Activated CD4-positive, alpha-beta T cell treated with anti-CD3 and anti-CD28 coated beads for 24 hours (primary cell): ENCODE measurements at places on chromosomes 6 and 20.

DNA sequence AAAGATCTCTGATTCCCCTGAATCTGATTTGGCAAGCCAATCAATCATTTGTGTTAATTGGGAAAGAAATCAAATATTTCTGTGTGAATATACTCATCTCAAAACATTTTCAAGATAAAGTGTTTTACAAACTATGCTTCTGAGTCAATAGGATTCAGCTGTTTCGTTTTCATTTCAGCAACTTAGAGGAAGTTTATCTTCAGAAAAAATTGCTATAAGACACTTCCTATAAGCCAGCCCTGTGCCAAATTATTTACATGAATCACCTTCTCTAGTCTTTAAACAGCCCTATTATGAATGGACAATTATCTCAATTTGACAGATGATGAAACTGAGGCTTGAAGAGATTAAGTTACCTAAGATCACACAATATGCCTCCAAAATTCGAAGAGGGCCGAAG is 10.9 kb downstream of the DEFB129 start:
- no peak for DNase-seq

DNA sequence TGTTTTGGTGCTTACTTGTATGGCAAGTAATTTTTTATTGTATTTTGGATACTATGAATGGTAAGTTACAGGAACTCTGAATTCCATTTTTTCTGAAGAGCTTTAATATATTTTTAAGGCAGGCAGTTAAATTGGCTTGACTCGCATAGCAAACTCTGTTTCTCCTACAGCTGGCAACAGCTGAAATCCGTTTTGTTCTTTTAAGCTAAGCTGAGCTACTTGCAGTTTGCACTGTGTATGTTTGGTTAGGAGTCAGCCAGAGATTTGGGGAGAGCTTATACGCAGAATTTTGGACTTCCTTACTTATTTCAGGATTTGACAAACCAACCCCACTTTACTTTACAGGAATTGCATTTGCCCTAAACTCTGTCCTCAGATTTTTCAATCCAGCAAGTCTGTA is 179.1 kb downstream of the COL19A1 start:
- DNase-seq: no peak

GRCh38 chr6:41509580-41509979 is 36.6 kb upstream of the FOXP4 start:
- DNase-seq: no peak

DNA sequence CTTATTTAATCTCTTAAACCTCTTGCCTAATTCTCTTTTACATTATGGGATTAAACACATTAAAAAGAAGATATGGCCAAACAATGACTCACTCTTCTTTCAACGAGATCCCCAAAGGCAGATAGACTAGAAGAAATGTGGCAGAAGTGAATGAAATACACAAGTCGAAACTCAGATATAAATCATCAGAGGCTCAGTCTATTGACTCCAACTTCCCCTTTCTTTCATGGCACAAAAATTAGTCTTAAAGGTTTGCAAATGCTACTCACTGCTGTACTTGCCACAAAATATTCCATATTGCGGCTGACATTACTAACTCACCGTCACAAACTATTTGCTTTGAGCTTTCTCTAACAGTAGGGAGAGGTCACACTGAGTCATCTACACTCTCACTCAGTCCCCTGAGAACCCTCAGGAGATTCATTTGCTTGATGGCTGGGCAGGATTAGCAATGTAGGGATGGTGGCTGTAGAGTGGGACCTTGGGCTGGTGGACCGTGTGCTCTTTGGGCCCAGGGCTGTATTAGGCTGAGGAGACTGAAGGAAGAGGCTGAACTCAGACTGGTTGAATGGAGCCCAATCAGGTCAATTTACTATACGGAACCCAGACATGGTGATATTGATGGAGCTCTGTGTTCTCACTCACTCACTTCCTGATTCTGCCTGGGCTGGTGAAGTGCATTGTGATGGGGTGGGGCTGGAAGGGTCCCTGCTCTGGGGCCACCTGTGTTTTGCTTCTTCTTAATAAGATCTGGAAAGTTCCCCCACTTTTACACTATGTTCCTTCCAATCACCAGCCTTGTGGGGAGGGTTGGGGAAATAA is 42.8 kb upstream of the UBR2 start:
- DNase-seq: no peak

DNA sequence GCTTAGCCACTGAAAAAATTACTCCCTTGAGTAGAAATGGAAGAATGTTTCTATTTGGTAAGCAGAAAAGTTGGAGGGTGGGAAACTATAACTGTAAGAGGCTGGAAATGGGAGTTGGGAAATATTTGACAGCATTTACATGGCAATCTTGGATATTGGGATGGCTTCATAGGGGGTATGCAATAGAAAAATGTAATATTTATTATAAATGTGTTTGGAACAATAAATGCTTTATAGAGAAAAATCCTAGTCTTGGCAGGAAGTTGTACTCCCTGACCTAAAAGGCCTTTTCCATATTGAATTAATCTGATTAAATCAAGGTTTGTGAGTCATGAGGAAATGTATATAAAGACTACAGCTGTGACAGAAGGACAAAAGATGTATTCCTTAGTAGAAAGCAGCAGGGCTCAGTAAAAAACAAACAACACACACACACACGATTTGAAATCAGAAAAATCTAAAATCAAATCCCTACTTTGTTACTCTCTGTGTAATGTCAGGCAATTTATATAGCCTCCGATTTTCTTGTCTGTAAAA is 272.3 kb downstream of the CD109 start:
- no peak for DNase-seq

GRCh38 chr6:89357390-89357789 is 4.9 kb upstream of the UBE2J1 start:
- no peak for DNase-seq

DNA sequence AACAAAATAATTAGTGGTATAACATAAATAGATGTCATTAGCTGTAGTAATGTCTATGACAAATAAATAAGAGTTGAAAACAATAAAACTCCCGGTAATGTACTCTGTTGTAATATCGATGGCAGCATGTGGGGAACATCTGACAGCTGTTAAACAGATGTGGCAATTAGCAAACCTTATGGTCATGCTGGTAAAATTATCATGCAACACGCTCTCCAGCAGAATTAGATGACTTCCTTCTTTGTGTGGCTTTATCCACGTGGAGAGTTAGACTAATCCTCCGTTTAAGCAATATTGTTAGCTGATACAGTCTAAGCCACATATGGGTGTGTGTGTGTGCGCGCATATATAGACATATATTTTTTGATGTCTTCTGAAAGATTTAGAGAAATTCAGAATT is 77.7 kb upstream of the ZFP64 start:
- DNase-seq: no peak

DNA sequence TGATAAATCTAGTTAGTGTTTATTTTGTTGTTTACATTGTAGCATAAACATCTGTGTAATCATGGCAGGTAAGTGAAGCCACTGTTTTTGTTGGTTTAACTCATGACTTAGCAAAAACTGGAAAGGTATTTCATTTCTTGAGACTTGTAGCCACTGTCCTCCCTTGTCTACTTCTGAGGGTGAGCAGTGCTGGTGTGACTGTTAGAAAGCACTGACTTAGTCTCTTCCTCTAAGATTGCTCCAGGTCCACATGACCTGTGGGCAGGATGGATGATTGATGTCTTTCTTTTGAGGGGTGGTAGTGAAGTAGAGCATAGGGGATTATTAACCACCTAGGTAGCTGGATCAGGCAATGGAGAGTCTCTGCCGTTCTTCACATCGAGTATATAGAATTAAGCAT is 203.8 kb downstream of the ARID1B start:
- no peak for DNase-seq
